Fibroblast of skin of left biceps (primary cell): ENCODE measurements at places on chromosomes 12 and 14.

- DNase-seq, result no peak
Observed at GRCh38 chr12:19642345-19642744, 203.1 kb downstream of the AEBP2 start.

- DNase-seq, result no peak
Observed at GRCh38 chr12:122867691-122868461, 28.0 kb downstream of the VPS37B start.

GRCh38 chr14:72603639-72604038, 290.3 kb downstream of the DPF3 start:
- no peak for DNase-seq

DNA sequence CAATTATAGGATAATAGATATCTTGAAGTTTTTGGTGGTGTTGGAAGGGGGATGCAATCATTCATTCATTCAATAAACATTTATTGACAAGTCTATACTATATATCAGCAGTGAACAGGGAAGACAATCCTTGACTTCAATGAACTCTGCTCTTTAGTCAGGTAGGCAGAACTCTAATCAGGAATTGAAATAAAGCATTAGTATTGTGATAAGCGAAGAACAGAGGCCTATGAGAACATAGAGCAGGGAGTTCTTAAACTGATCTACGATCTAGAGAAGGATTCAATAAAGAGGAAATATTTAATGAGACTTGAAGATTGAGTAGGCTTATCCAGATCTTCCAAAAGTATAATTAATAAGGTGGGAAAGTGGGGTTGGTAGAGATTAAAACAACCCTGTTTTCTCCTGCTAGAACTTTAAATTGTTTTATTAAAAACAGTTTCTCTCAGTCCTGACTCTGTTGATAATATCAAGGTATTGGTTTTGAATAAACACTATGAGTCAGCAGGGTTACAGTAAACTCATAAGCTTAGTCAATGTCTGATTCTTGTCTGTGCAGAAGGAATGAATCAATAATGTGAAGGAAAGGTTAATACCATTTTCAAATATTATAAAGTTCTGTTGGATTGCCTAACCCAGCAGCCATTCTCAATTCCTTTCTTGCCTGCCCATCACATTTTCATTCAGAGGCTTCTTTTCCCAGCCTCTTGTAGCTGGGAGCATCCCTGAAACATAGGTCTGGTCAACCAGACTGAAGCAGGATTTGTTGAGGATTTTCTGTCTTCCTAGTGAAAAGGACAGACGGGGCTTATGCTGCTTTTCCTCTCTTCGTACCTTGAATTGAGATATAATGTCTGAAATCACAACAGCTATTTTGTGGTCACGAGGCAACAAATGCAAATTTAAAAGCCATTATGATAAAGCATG, 38.9 kb upstream of the KTN1 start:
- DNase-seq, result no peak

GRCh38 chr14:75164809-75165208, 11.6 kb downstream of the TMED10 start:
- no peak for DNase-seq

- DNase-seq, result no peak
Observed at GRCh38 chr12:89259821-89260220, 92.5 kb downstream of the DUSP6 start.

DNA sequence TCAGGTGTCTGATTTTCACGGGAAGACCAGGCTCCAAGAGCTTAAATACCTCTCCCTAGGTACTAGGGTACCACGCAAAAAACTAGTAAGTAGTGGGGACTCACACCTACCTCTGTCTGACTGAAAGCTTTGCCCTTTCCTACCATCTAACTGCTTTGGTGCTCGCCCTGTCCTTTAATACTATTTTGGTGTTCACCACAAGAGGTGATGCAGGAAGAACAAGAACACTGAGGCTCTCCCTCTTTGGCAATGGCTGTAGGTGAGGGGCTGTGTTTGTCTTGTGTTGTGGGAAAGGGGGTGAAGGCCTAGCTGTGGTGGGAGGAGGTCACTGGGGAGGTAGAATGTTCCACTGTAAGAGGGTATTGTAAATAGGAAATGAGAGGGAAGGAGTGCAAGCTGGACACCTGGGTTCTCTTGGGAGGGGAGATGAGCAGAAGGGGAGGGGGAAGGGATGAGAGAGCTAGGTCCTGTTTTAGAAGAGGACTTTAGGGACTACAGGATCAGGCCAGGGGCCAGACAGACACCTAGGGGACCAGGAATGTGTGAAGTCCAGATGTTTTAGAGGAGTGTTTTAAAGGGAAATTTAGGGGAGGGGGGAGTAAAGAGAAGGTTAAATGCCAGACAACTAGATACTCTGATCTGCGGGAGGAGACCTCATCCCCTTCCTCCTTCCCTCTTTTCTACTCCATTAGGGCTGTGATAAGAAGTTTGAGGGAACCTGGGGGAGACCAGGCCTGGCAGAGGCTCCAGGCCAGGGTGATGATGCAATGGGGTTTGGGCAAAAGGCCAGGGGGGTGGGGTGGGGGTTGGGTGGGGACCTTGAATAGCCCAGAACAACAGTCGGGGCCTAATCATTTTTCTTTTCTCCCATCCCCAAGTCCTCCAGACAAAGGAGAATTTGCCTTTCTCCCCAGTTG, 2.1 kb downstream of the ITGA5 start:
- DNase-seq, result no peak

GRCh38 chr14:68137704-68138619, 318.4 kb downstream of the RAD51B start:
- peak; percentile 66 for DNase-seq

DNA sequence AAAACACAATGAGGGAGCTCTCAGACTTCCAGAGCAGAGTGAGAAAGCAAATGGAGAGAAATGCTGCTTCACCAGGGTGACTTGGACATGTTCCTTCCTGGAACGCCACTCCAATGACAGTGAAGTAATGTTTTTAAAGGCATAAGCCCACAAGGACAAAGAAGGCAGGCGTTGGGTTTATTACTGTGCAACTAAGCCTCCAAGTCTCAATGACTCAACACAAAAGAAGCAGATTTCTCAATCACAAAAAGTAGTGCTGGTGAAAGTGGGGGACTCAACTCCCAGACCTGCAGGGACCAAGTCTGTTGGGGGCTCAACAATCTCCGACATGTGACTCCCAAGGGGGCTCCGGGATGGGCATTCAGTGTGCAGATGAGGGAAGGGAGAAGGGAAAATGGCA, 505.2 kb downstream of the BCL11B start:
- DNase-seq, result peak; percentile 16

DNA sequence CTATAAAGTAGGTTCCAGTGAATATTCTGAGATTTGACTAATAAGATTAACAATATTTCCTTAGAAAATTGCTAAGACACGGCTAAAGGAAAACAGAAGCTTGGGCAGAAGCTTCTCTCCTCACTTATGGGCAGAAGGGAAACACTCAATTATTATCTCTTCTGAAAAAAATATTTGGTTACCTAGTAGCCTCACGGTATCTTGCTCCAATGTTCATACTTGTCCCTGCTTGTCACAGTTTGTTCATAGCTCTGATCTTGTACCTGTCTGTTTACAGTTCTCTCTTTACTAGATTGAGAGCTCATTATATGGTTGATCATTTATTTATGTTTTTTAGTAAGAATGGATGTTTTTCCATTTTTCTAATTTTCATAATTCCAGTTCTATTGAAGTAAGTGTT, 458.0 kb upstream of the ATP2B1 start:
- DNase-seq, result no peak

GRCh38 chr12:126667339-126667738, 1599.6 kb upstream of the TMEM132C start:
- peak; percentile 36 for DNase-seq

GRCh38 chr12:22687361-22688076, 62.5 kb downstream of the ETNK1 start:
- peak; percentile 21 for DNase-seq

DNA sequence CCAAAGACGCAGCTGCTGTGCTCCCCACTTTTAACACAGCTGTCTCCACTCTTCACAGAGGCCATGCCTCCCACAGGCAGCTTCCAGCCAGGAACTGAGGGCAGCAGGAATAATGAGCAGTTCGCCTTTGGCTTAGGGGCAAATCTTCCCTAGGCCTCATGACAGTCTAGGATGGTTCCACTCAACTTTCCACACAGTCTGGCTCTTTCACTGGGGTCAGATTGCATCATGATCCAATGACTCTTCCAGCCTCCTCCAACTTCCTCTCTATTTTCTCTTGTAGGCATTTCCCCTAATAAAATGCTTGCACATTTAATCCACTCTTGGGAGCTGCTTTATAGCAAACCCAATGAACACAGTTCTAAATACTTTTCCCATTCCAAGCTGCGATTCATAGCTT, 271.6 kb upstream of the ATP2B1 start:
- DNase-seq, result no peak

DNA sequence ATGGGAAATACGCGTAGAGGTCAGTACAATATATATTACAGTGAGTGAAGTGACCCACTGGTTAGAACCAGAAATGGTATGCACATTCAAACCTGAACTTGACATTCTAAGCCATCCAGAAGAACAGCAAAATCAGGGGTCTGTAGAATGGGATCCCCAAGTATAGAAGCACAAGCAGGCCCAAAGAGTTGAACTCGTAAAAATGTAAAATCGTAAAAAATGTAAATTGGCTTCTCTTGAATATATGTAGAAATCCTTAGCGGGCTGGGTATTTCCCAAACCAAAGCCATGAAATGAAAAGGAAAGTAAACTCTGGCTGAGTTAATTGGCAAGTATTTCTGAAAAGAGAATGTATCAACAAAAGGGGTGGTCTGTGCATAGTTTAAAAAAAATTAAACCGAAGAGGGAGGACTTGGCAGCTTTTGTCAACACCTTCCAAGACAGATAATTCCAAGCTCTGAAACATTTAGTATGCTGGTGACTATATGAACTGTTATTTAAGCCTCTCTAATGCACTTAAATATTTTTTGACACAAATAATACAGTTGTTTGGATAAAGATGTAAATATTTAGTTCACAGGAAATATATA, 1505.6 kb upstream of the FLRT2 start:
- no peak for DNase-seq

- DNase-seq, result no peak
Observed at GRCh38 chr12:117380083-117380482, 18.7 kb upstream of the NOS1 start.

DNA sequence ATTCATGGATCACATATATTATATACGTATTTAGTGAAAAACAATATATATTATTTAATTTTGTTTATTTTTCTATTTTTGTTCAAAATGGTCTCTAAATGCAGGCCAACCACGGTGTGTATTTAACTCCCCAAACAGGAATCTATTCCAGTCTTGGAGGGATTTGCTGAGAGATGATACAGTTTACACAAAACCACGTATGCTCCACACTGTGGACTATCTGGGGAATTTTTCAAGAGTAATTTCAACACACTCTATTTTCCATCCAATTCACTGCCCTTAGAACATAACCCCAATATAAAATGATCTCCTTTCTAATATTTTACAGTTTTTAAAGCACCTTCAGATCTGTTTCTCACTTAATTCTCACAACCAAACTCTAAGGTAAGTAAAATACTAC, 15.3 kb downstream of the EML1 start:
- DNase-seq, result no peak

- no peak for DNase-seq
Observed at GRCh38 chr12:3144495-3144894, 67.3 kb downstream of the TSPAN9 start.

GRCh38 chr12:120739031-120739762, 13.6 kb downstream of the ACADS start:
- no peak for DNase-seq

GRCh38 chr12:12239127-12239526, 27.7 kb downstream of the LRP6 start:
- DNase-seq, result no peak

GRCh38 chr12:132109741-132110140, 34.4 kb downstream of the DDX51 start:
- DNase-seq, result no peak

- no peak for DNase-seq
Observed at GRCh38 chr12:124565656-124566160, 1.7 kb downstream of the NCOR2 start.

GRCh38 chr12:43733687-43734086, 24.9 kb downstream of the PUS7L start:
- no peak for DNase-seq

DNA sequence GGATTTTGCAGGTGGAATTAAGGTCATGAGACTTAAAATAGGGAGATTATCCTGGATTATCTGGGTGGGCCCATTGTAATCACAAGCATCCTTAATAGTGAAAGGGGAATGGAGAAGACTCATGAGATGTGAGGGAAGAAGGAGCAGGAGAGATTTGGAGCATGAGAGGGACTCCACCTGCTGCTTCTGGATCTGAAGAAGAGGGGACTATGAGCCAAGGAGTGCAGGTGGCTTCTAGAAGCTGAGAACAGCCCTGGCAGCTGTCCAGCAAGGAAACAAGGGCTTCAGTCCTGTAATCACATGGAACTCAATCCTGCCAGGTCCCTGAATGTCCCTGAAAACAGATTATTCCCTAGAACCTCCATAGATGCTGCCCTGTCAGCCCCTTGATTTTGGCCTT, 67.8 kb downstream of the PELI2 start:
- no peak for DNase-seq

GRCh38 chr12:5756338-5756842, 188.7 kb downstream of the ANO2 start:
- DNase-seq, result no peak

GRCh38 chr12:26177283-26177682, 18.1 kb upstream of the SSPN start:
- DNase-seq, result no peak

DNA sequence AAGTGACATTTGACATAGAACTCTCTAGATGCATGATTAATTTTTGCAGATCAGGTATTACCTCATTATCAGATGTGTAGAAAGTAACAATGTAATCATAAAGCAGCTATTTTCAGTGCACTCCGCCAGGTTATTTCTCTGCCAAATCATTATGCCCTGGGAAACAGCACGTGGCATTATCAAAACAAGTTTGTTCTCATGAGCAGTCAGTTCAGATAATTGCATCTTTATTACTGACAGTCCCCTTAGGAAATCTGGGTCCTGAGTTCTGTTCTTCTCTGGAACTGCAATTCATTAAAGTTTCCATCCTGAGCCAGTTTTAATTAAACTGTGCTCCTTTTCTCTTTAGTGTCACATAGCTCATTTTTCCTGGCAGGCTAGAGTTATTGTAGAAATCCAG, 94.7 kb upstream of the KRR1 start:
- DNase-seq, result no peak

DNA sequence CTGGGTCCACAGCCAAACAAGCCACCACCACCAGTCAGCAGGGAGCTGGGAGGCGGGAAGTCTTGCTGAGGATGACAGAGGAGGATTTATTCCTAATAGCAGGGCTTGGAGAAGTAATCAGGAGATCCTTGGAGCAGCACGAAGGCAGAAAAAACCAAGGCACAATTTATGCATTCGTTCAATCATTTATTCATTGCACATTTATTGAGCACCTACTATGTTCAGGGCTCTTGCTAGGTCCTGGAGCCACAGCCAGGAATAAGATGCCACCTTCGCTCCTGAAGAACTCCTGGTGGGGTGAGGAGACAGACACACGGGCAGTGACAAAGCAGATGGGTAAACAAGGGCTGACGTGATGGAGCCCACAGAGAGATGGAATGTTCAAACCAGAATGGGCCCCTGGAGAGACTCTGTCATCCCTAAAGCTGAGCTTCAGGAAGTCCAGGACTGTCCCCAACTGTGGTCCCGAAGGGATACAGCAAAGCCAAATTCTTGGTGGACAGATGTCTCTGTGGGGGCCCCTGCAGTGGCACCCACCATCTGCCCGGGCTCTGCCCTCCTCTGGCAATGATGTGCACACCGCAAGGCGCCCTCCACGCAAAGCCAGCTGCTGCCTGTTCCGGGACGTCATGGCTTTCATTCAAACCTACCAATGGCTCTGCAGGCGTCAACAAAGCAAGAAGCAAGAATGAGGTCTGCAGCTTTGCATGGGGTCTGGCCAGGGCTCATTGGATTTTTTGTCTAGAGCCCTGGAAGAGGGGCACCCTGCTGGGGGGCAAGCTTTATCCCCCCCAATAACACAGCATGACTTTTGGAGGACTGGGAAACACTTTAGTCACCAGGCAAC, 3.0 kb upstream of the TESC start:
- DNase-seq, result no peak
